Activated CD4-positive, alpha-beta T cell treated with anti-CD3 and anti-CD28 coated beads, Interleukin-2, amount 50 U/mL, for 4 hours (primary cell): ENCODE measurements at places on chromosomes 6 and 20.

GRCh38 chr20:14950633-14951032 lies 613.2 kb upstream of the FLRT3 start:
- DNase-seq: no peak

- DNase-seq: no peak
Observed at GRCh38 chr20:20489648-20490341, 121.9 kb downstream of the INSM1 start.

DNA sequence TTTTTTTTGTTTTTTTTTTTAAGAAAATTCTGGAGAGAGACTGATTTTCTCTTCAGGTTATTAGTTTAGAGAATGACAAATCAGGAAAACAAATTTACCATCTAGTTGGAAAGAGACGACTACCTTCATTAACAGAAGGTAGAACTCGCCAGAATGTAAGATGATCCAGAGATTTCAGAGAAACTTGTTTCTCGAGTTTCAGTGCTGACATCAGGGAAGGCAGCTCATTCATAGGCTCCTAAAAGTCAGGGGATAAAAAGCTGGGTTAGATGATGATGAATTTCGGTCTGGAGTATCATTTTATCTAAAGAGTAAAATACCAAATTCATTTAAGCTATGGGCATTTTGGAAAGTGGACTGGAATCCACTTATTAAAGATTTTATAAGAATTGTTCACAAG lies 27.9 kb downstream of the ZNF334 start:
- no peak for DNase-seq

DNA sequence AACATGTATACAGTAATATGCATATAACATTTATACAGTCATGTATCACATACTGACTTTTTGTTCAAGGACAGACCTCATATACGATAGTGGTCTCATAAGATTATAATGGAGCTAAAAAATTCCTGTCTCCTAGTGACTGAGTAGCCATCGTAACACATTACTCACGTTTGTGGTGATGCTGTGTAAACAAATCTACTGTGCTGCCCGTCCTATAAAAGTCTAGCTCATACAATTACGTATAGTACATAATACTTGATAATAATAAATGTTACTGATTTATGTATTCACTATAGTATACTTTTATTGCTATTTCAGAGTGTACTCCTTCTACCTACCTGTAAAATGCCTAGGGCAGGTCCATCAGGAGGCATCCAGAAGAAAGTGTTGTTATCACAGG lies 17.4 kb downstream of the SERAC1 start:
- DNase-seq: no peak

DNA sequence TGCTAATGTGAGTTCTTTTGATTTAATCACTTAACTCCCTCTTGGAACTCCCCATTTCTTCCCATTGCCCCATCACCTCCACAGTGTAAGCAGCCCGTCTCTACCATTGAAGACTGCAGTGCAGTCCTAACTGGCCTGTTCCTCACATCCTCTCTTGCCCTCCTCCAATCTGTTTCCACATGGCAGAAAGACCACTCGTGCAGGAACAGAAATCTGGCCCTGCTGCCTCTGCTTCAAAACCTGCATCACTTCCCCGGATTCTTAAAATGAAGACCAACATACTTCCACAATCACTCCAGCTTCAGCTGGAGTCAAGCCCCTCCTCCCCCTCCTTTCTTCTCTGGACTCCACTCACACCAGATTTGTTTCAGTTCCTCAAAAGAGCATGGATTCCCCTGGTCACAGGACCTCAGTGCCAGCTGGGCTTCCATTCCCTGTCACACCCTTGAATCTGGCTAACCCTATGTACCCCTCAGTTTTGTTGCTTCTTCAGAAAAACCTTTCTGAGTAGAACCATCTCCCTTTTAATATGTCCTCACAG lies 802.3 kb downstream of the MAFB start:
- no peak for DNase-seq

GRCh38 chr6:115885636-115886366 lies 174.9 kb downstream of the FRK start:
- no peak for DNase-seq

DNA sequence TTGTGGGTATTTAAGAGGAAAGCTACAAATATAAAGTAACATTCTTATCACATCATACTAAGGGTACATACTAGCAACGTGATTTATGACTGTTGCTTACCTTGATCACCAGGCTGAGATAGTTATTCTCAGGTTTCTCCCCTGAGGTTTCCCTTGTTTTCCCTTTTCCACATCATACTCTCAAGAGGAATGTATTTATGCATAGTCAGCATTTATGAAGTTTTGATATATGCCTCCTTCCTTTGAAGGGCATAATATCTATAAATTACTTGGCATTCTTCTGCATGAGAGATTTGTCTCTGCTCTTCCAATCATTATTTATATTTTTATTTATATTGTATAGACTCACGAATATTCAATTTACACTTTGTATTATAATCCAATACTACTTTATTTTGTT lies 726.7 kb upstream of the ADGRB3 start:
- DNase-seq: no peak

GRCh38 chr6:7794509-7794908 lies 68.6 kb downstream of the BMP6 start:
- DNase-seq: no peak

DNA sequence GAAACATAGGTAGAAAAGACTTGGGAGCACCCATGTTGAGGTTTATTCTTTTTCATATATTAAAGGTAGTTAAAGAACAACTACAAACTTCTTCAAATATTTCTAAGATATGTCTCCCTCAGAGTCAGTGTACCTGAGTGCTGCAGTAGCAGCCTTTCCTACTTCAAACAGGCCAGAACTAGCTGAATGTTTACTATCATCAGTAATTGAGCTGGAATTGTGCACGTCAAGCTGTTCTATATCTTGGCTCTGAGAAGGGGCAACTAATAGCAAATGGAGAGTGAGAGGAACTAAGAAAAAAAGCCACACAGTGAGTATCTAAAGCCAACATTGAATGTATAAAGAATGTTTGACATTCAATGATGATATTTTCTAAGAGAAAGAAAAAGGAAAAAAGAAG lies 21.7 kb downstream of the MTCL3 start:
- DNase-seq: no peak

DNA sequence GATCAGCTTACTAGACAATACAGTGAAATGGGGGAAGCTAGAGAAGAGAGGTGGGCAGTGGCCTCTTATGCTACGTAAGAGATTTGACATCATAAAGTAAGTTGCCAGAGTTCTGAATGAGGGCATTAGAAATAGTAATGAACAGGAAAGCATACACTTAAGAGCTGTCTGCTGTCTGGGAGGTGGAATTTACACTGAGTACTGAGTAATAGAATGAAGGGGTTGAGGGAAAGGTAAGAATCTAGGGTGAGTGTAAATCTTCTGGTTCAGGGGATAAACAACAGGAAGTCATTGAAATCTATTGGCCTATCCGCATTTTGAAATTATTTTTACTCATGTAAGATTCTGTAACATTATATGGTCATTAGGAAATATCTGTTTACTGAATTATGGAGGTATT lies 35.8 kb downstream of the HLA-DMB start:
- DNase-seq: no peak

GRCh38 chr20:33785503-33785902 lies 25.6 kb upstream of the CHMP4B start:
- DNase-seq: no peak

GRCh38 chr20:61923371-61924166 lies 142.1 kb downstream of the TAF4 start:
- no peak for DNase-seq

- peak; percentile 54 for DNase-seq
Observed at GRCh38 chr6:148746363-148747144, at the start of gene UST. Gene UST (plus strand): TSS chr6:148747030. CDS start chr6:148747431, 401 bp downstream.

- DNase-seq: no peak
Observed at GRCh38 chr20:58945965-58946631, 35.0 kb upstream of the NELFCD start.

- DNase-seq: no peak
Observed at GRCh38 chr6:50600280-50600679, 113.0 kb upstream of the TFAP2D start.

GRCh38 chr6:22873513-22874136 lies 304.3 kb downstream of the HDGFL1 start:
- DNase-seq: no peak

GRCh38 chr20:36094497-36094896 lies 60.0 kb upstream of the EPB41L1 start:
- no peak for DNase-seq

DNA sequence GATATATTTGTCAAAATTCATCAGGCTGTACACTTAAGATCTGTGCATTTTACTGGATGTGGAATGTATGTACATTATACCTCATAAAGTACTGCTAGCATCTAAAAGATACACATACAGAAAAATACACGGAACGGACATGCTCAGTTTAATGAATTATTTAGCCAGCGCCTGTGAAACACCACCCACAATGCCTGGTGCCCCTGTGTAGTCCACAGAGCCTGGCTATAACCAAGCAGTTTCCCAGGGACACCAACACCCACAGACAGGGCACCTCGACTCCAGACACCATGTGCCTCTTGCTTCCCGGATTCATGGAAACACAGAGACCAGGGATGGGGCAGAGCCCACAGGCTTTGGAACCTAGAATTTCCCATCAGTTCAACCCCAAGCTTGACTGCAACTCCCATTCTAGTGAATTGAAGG lies 17.4 kb upstream of the ARMC12 start:
- no peak for DNase-seq

DNA sequence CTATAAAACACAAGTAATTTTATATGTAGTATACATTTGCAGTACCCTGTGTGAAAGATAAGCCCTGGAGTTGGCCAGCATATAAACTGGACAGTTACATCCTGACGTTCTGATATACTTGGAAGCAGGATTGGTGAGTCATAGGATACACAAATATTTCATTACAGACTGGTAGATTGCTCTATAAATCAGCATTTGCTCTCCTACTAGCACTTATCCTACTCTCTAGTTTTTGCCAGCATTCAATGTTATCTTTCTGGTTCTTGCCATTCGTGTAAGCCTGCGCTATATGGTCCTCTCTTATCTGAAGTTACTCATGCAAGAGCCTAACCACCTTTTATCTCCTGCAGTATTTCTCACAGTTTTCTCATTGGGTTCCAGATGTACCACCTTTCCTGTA lies 680.2 kb upstream of the MMS22L start:
- DNase-seq: no peak

DNA sequence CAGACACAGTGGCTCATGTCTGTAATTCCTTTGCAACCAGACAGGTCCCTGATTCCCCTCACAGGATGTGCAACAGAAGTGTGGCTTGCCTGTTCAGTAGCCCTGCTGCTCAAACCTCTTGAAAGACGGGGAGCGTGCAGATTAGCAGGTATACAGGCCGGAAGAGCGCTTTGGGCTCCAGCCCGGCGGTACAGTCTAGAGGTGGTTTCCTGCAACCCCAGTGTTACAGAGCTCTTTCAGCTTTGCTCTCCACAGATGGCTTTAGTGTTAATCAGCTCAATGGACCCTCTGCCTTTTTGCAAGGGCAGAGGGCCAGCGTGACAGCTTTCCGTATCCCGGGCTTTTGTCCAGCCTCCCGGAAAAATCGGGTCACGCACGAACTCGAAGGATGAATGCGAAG lies 67.2 kb upstream of the TNFRSF21 start:
- no peak for DNase-seq

GRCh38 chr6:99613705-99614429 lies 7.2 kb downstream of the PRDM13 start:
- DNase-seq: no peak

DNA sequence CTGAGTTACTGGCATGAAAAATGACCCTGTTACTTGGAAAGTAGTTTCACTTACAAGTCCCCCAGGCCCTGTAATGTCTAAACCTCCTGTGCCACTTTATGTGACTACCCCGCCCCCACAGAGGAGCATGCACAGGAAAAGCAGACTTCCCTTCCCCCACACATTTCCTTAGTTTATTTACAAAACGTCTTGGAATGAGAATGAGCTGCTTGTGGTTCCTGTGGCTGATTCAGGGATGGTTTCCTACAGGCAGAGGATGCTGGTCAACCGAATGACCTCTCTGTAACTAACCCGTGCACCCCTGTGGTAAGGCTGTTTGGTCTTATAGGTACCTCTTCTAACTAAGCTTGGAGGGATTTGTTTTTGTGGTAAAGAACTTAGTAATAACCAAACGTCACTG lies 28.5 kb downstream of the RSPO3 start:
- DNase-seq: no peak

DNA sequence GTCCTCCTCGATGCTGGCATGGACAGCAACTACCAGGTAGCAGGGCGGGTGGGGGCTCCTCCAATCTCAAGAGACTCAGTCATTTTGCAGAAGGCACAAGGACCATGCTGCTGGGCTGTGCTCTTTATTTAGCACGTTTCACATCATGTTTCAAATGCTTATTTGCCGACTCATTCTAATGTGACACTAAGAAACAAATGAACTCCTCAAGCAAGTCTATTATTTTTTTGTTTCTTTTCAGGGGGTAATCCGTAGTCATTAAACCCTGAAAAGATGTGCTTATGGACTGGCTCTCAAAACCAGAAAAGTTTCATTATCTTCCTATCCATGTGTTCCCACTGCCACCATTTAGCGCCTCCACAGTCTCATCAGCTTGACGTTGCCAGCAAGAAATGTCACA lies 92.9 kb downstream of the ANKS1A start:
- DNase-seq: no peak

DNA sequence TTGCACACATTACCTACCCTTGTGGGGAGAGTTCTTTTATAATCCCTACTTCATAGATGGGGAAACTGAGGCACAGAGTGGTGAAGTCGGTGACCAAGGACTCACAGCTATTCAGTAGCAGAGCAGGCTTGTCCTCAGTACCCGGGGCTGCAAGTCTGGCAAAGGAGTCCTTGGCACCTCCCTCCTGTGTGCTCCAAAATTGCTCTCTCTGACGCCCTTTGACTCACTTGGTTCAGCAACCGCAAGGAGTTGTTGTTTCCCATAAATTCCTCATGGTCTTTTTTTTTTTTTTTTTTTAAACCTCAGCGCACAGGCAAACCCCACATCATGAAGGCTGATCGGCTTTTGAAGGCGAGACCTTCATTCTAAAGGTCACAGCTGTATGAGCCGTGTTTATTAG lies 143.2 kb downstream of the CEBPB start:
- DNase-seq: no peak

DNA sequence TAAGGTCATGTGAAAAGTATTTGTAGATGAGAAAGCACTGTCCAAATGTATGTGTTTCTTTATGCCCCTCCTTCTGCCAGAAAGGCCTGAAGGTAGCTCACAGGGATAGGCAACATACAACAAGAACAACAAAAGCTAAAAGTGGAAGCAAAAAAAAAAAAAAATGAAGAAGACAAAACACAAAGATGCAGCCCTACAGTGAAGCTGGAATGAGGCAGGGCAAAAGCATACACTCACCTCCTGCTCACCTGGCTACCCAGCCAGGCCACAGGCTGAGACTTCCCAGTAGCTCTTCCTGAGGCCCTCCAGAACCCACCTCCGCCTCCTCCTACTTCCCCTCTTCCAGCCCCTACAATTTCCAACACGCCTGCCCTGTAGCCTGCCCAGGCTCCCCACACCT lies 2.4 kb downstream of the UNC5CL start:
- no peak for DNase-seq

DNA sequence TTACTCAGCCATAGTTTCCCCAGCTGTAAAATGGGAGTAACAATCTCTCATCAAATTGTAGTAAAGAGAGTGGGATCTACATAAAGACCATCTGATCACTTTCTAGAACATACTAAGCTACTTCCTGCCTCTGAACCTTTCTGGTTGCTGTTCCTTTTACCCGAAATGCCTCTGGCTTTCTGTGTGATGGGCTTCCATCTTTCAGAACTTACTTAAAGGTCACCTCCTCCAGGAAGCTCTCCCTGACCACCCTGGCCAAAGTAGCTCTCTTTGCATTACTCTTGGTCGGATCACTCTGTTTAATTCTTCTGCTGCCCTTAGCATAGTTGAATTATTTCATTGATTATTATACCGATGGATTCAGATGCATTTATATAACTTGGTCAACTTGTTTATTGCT lies 171.0 kb downstream of the BMP7 start:
- DNase-seq: no peak
